ENCODE measurements at places on chromosomes 16 and 17.

- no peak for DNase-seq
Measured at GRCh38 chr17:74746922-74747321, 1.5 kb upstream of the NHERF1 start.

DNA sequence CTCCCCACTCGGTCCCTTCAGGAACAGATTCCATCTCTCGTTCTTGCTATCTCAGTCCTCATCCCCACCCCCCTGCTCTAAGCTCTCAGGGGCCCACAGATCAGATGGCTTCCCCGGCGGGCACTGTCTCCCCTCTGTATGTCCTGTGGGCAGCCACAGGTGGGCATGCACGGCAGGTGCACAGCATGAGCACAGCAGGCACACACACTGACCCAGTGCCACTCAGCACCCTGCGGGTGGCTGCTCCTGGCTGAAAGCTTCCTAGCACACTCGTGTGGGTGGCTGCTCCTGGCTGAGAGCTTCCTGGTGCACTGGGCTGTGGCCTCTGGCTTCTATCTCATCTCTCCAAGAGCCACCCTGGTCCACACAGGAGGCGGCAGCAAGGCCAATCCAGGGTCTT, 44.5 kb upstream of the SMIM36 start:
- no peak for DNase-seq

DNA sequence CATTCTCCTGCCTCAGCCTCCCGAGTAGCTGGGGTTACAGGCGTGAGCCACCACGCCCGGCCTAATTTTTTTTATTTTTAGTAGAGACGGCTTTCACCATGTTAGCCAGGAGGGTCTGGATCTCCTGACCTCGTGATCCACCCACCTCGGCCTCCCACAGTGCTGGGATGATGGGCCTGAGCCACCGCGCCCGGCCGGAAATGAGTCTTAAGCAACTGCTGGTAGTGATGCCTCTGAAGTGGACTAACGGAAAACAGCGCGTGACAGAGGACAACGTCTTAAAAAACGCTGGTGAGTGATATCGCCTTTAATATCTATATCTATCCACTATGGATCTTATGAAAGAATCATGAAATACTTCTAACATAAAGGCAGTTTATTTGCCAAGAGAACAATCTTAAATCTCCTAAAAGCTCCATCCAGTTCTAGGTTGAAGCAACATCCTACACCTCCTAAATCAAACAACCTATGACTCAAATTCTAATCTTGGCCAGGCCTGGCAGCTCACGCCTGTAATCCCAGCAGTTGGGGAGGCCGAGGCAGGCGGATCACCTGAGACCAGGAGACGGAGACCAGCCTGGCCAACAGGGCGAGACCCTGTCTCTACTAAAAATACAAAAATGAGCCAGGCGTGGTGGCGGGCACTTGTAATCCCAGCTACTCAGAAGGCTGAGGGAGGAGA, 69.8 kb downstream of the NXN start:
- no peak for DNase-seq

DNA sequence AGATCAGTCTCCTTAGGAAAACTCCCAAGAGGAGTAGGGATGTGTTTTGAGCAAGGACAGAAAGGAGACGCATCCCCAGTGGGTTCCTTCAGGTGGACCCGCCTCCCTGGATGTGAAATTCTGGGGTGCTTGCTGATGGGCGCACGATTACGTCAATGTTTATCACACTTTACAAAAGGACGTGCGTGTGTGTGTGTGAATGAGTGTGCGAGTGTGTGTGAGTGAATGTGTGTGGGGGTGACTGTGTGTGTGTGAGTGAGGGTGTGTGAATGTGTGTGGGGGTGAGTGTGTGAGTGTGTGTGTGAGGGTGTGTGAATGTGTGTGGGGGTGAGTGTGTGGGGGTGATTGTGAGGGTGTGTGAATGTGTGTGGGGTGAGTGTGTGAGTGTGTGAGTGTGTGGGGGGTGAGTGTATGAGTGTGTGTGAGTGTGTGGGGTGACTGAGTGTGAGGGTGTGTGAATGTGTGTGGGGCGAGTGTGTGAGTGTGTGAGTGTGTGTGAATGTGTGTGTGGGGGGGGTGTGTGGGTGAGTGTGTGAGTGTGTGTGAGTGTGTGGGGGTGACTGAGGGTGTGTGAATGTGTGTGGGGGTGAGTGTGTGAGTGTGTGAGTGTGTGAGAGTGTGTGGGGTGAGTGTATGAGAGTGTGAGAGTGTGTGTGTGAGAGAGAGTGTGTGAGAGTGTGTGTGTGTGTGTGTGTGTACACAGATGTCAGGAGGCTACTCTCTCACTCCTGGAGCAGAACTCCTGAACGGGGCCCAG, 4.1 kb upstream of the TRARG1 start:
- DNase-seq, result no peak

DNA sequence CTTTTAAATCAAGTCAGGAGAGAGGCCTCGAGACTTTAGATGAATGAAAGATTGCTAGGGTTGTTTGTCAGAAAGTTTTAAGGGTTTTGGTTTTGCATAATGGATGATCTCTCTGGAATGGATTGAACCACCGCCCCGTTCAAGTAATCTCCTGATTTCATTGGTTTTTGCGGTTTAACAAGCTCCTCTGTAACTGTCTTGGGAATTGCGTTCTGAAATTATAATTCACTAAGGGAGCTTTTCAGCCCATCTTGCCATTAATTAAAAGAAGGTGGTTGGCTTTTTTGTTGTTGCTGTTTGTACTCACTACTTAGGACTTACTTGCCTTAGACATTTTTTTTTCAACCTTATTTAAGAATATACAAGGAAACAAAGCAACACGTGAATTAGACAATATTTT, 8.8 kb downstream of the HS3ST4 start:
- DNase-seq, result no peak

DNA sequence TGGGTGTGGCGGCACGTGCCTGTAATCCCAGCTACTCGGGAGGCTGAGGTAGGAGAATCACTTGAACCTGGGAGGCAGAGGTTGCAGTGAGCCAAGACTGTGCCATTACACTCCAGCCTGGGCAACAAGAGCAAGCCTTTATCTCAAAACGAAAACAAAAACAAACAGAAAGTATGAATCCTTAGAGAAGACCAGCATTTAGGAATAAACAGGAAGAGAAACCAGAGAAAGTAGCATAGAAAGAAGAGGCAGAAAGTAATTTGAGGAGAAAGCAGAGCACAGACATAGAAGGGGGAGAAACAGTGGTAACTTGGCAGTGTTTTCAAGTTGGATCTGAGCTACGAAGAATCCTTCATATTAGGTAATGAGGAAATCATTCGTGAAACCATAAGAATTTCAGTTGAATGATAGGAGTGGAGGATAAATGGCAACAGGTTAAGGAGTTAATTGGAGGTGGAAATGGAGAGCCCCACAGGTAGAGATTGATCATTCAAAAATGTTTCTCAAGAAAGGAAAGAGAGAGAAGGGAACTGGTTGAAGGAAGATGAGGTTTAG, 9.7 kb upstream of the CCL2 start:
- DNase-seq, result no peak

DNA sequence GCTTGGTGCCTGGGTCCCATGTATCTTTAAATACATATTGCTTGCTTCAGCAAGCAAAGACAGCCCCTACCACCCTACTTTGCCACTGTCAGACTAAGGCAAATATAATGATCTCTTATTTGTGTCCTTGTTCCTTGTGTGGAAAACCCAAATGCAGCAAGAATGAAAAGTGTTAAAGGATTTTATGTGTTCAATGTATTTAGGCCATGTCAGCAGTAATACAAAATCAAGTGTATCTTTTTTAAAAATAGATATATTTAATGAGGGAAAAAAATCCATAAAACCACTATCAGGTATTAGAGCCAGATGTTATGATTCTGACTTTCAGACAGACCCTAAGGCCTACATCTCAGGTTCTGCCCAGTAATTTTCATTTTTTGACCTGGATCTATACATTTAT, 374.5 kb downstream of the SEC14L1 start:
- DNase-seq, result no peak

DNA sequence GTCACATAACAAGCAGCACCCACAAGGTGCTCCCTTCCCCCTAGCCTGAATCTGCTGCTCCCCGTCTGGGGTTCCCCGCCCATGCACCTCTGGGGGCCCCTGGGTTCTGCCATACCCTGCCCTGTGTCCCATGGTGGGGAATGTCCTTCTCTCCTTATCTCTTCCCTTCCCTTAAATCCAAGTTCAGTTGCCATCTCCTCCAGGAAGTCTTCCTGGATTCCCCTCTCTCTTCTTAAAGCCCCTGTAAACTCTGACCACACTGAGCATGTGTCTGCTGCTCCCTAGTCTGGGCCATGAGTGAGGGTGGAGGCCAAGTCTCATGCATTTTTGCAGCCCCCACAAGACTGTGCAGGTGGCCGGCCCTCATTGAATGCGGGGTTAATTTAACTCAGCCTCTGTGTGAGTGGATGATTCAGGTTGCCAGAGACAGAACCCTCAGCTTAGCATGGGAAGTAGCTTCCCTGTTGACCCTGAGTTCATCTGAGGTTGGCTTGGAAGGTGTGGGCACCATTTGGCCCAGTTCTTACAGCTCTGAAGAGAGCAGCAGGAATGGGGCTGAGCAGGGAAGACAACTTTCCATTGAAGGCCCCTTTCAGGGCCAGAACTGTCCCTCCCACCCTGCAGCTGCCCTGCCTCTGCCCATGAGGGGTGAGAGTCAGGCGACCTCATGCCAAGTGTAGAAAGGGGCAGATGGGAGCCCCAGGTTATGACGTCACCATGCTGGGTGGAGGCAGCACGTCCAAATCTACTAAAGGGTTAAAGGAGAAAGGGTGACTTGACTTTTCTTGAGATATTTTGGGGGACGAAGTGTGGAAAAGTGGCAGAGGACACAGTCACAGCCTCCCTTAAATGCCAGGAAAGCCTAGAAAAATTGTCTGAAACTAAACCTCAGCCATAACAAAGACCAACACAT, at the start of gene STH:
Gene STH, plus strand, starts transcription at position 264 of the 913 bp plus-strand sequence. Its CDS starts 30 bp downstream, at position 294.
- no peak for DNase-seq

- DNase-seq, result no peak
Measured at GRCh38 chr17:77343031-77343800, 202.4 kb downstream of the SEC14L1 start.

DNA sequence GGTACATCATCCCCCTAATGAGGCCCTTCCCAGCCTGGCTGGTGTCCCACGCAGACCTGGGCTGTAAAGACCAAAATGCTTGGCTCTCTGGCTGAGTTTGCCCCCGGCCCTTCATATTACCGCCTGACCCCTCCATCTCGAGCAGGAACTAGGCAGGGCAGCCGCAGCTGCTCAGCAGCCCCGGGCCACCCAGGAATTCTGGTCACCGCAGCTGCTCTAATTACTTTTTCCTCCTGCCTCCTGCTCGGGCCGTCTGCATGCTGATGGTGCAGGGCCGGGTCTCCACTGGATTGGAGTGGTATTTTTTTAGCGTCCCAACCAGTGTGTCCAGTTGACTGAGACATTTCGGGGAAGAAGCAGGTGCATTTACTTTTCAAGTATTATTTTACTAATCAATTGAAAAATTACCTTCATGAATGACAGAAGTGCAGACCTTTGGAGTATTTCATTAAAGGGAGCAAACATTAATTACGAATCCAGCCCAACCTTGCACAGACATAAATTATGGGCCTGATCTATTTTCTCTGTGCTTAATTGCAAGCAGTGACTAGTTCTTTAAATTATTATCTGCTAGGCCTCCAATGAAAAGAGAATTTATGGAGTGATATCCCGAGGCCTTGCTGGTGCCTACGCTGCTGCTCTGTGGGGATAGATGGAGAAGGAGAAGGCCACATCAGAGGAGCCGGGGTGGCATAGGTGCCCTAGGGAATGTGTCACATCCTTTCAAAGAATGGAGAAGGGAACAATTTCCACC, 176.2 kb downstream of the CYLD start:
- no peak for DNase-seq

DNA sequence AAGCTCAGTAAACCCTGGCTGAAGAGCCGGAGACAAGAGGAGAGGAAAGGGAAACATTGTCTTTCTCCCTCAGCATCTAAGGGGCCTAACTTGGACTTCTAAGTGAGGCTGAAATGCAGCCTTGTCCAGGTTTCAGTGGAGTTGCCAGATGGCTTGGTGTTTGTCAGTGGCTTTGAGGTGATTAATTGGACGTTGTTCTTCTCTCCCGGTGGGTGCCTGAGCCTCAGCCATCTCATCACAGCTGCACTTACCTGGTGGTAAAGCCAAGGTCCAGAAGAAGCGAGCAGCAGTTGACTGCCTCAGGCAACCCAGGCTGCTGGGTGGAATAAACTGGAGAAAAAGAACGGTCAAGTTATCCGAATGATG, 202.2 kb upstream of the NLRP1 start:
- no peak for DNase-seq

GRCh38 chr16:48113471-48113870, 42.3 kb downstream of the ABCC12 start:
- DNase-seq, result no peak

DNA sequence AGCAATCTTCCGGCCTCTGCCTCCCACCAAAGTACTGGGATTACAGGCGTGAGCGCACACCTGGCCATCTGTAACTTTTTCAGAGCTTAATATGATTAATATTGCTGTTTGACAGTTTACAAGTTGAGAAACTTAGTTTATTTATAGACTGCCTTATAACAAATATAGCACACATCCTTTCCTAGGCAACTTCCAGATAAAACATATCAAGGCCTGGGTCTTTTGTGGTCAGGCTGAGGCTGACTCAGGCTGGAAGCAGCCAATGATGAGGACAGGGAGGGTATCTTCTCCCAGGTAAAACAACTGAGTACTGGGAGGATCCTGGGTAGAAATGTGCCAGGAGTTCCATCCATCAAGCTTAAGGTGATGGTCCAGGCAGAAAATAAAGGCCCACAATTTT, 16.2 kb downstream of the LUC7L start:
- DNase-seq, result no peak

- DNase-seq, result no peak
Measured at GRCh38 chr17:76572201-76572910, 13.3 kb downstream of the ST6GALNAC2 start.

DNA sequence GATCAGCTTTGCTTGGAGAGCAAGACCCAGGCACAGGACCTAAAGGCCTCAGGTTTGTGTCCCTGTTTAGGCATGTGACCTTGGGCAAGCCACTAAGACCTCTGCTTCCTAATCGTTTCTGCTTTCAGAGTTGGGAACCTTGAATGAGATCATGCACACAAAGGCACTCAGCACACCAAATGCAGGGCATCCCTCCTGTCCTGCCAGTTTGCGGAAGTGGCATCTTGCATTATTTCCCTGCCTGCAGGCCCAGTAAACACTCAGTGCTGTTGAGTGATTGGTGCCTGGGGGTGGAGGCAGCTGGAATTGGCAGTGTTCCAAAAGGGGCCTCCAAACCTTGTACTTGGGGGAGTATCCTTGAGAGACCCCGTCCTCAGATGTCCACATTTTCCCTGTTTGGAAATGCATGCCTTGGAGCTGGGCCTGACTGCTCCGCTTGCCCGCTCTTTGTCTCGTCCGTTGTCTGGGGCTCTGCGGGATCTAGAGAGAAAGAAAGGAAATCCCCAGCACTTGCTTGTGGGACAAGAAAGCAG, 28.7 kb downstream of the MRM1 start:
- DNase-seq, result no peak

Data from stimulated activated CD8-positive, alpha-beta memory T cell treated with anti-CD3 and anti-CD28 coated beads, Interleukin-15, amount 100 ng/mL, for 4 hours (primary cell).